Endothelial cell (in vitro differentiated cells): ENCODE measurements at places on chromosomes 7 and 10. TPM values are rescaled to one million over a fixed set of nuclear protein-coding genes. Genes with fewer than 3 reads are reported as not detected.

Gene PCBD1
- total RNA-seq = 23.9 TPM

Gene PALD1
- total RNA-seq = 166 TPM

- no peak for DNase-seq
Measured at GRCh38 chr7:123797673-123798531, 47.1 kb upstream of the HYAL4 start.

DNA sequence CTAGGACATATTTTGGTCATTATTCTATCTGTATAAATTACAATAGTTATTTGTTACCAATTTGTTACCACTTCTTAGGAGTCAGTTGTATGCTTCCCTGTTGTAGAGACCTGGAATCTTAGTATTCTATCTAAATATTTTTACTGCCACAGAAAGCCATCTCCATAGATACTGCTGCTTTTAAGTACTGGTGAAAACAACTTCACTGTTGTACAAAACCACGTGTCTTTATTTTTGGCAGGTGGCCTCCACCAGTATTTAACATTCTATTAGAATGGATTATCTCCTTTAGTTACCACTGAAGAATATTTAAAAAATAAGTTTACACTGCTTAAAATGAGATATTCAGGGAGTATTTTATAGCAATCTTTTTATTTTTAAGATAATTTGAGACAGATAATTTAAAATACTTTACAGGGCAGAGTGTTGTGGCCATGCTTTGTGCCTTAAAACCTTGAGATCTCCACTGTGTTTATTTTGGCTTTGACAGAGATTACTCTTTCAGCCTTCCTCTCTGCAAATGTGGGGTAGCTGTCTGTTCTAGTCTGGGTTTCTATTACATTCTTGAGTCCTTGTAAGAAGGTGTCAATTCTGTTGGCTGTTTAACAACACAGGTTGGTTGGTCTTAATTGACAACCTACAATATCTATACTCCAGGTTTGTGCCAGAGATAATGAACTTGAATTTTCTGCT lies 185.6 kb downstream of the LRRC4 start:
- DNase-seq = no peak

DNA sequence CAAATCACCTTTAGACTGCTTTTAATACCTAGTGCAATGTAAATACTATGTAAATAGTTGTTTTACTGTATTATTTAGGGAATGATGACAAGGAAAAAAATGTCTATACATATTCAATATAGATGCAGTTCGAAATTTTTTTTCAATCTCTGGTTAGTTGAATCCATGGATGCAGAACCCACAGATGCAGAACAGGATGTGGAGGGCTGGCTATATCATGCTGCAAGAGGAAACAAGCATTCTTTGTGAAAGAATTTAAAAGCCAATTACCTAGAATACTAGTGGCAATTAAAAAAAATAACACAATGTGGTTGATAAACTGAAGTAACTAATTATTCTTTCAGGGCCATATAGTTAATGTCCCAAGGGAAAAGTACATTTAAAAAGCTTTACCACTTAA lies 170.4 kb downstream of the ZNF438 start:
- DNase-seq = no peak

GRCh38 chr10:20492447-20492846 lies 404.7 kb downstream of the NEBL start:
- DNase-seq = no peak

DNA sequence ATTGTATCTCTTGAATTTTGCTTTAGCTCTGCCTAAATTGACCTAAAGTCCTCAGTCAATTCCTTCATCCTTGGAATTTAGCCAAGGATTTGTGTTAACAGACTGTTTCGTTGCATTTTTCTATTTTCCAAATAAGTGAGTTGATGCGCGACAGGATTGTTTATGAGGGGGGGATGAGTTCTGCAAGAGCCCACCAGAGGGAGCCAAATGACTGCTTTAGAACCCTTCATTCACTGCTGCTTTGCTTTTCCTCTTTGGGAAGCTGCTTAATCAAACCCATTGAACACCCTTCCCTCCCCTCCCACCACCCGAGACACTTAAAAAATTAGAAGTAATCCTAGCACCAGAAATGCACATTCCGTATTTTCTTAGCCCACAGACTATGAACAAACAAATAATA lies 33.7 kb upstream of the PTF1A start:
- peak; percentile 62 for DNase-seq

GRCh38 chr7:73342645-73343044 lies 14.7 kb downstream of the FKBP6 start:
- DNase-seq = peak; percentile 25

- DNase-seq = no peak
Measured at GRCh38 chr7:45653209-45653907, 79.2 kb downstream of the ADCY1 start.
